ENCODE measurements at places on chromosomes 11 and 22.

- no peak for DNase-seq
Observed at GRCh38 chr11:83219095-83219494, 25.6 kb downstream of the ANKRD42 start.

GRCh38 chr11:120682866-120683265 lies 171.3 kb downstream of the GRIK4 start:
- DNase-seq, result no peak

DNA sequence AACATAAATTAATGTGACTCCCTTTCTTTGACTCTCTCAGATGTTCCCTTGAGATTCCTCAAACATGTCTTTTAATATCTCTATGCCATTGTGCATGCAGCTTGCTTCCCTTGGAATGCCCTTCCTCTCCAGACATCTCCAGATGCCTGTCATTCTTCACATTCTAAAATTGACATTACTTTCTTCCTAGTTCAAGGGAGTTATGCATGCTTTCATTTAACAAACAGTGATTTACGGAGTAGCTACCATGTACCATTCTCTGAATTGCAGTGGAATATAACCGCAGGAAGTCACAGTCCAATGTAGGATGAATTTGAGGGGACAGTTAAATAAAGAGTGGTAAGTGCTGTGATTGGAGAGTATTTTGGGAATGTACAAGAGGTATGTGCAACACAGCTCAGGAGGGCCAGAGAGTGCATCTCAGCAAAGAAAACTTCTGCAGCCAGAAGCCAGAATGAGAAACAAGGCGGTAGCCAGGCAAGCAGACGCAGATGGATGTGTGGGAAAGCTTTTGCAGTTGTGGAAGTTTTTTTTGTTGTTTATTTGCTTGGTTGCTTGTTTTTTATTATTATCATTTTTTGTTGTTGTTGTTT lies 18.7 kb downstream of the MMP10 start:
- no peak for DNase-seq

GRCh38 chr11:70368961-70369360 lies 29.4 kb upstream of the CTTN start:
- no peak for DNase-seq

- no peak for DNase-seq
Observed at GRCh38 chr11:31808721-31809540, 2.2 kb downstream of the PAX6 start.

Data from cortex of kidney (tissue), 1 donor.